NCI-H2029 (cell line): ENCODE measurements at places on chromosomes 7 and 10.

DNA sequence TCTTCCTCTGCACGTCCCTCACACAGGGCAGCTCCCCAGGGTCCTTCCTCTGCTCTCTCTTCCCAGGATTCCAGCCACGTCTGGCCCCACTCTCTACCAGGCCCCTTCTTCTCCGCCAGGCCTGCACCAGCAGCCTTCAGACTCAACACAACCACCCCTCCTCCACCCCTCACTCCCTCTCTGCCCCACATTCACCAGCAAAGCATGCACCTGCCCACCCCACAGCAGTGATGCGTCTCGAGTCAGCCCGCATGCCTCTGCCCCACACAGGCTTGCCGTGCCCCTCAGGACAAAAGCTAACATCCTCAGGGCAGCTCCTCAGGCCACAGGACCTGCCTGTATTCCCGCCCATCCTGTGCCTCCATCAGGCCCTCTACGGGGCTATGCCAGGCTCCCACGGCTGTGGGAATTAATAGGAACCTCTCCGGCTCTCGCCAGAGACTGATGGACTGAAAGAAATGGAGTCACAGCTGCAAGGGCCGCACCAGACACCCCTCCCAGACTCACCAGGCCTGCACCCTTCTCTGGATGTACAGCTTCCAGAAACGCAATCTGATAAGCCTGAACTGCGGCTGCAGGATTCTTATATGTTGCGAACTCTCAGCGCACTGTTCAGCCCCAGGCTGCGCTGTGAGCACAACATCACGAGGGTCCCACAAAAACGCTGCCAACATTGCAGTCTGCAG, 100.1 kb downstream of the CYTH3 start:
- DNase-seq, result no peak

DNA sequence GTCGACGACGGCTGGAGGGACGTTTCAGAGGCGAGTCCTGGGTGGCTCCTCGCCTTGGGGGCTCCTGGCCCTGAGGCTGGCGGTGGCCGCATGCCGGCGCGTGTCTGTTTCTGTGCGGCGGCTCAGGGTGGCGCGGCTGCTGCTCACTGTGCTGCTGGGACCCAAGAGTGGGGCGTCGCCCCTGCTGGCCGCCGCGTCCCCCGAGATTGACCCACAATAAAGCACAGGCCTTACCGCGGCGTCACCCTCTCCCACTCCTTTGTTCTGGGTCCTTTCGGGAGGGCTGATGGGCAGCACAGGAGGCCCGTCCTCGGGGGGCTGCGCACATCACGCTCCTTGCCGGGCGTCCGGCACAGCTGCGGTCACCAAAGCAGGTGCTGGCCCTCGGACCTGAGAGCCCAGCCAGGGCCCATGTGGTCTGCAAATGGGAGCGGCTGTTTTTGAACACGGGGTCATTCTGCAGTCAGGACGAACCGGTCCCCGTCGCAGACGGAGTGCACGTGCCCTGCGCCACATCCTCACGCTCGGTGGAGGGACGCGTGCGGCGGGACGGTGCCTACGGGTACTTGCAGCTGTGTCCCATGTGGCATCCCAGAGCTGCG, 19.2 kb downstream of the GET4 start:
- no peak for DNase-seq

- DNase-seq, result no peak
These were observed 75.1 kb downstream of the DNAH11 start for GRCh38 chr7:21617916-21618390.

- DNase-seq, result no peak
These were observed 22.4 kb downstream of the UBTD1 start for GRCh38 chr10:97520978-97521761.

DNA sequence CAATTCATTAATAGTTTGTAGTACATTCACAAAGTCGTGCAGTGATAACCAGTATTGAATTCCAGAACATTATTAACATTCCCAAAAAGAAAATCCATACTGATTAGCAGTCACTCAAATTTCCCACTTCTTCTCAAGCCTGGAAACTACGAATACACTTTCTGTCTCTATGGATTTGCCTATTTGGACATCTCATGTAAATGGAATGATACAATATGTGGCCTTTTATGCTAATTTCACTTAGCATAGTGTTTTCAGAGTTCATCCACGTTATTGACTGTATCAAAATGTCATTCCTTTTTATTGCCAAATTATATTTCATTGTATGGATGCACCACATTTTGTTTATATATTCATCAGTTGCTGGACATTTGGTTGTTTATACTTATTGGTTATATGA, 78.8 kb downstream of the STK31 start:
- DNase-seq, result no peak

- DNase-seq, result no peak
These were observed 175.7 kb downstream of the SEMA3D start for GRCh38 chr7:85011127-85011526.

DNA sequence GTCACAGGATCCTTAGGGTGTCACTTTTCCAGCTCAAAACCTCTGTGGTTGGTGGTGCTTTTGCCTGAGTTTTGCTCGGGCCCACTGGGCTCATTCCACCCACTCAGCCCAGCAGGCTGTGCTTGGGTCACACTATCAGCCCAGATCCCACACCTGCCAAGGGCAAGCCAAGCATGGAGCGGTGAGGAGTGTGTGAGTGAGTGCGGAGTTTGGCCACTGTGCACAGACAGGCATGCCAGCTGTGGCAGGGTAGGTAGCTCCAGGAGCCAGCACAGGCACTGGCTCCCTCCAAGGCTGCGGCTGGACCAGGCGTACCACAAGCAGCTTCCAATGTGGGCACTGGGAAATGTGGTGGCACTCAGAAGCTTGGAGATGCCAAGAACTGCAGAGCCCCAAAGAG, 43.9 kb upstream of the TECTB start:
- no peak for DNase-seq

GRCh38 chr7:122919643-122920181, 33.5 kb upstream of the CADPS2 start:
- DNase-seq, result peak; percentile 26

DNA sequence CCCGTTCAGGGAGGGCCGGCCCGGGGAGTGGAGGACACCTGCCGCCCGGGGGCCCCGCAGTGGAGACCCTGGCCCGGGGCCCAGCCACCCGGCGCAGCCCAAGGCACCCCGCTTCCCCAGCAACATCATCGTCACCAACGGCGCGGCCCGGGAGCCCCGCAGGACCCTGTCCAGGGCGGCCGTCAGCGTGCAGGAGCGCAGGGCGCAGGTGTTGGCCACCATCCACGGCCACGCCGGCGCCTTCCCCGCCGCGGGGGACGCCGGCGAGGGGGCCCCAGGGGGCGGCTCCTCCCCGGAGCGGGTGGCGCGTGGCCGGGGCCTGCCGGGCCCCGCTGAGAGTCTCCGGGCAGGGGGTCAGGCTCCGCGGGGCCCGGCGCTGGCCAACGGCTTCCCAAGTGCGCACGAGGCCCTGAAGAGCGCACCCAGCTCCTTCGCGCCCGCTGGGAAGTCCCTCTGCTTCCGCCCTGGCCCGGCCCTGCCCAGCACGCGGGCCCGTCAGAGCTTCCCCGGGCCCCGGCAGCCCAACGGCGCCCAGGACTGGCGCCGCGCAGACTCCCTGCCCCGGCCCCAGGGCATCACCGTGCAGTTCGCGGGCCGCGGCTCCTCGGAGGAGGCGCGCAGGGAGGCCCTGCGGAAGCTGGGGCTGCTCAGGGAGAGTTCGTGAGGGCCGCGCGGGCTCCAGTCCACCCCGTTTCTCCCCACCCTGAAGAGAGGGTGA, 46.7 kb downstream of the PROSER2 start:
- no peak for DNase-seq

DNA sequence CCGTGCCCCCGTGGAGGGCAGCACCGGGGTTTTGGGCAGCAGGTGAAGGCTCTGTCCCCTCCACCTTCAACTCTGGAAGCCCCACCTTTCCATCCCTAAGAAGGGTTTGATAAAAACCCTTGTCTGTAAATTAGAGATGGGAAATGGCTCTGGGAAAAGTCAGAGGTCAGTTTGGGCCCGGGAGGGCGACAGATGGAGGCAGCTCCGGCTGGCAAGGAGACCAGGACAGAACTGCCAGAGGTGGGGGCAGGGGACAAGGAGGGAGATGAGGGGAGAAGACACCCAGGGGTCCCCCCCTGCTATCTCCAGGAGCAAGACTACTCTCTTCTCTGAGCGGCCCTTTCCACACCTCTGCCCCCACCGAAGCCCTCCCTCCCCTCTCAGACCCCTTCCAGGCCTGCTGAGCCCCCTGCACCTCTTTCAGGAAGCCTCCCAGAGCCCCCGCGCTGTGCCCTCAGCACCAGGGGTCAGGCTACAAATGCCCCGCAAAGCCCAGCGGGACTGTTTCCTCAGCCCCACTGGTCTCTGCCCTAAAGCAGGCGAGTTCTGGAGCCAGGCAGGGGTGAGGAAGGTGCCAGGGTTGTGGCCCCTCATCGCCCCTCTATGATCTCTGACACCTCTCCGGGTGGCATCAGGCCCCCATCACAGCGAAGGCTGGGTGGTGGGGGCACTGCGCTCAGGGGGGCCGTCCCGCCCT, 980 bp upstream of the SH2B2 start:
- no peak for DNase-seq
